NCI-H1417 (cell line): ENCODE measurements at places on chromosomes 1 and 21.

DNA sequence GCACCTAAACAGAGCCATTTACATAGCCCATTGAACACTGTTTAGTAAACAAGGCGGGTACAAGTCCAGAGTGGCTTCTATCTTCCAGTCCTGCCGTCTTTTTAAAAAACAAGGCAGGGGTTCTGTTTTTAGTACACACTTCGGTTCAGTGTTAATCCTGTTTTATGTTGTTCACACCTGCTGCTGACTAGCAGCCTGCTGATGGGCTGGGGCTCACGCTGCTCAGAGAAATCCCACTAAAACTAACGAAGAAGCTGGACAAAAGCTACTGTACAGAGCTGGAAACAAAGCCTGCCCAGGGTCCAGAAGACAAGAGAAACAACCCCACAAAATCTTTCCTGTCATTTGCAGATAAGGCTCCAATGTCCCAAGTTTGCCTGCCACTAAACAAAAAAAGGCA lies 13.2 kb downstream of the ESRRG start:
- no peak for DNase-seq

DNA sequence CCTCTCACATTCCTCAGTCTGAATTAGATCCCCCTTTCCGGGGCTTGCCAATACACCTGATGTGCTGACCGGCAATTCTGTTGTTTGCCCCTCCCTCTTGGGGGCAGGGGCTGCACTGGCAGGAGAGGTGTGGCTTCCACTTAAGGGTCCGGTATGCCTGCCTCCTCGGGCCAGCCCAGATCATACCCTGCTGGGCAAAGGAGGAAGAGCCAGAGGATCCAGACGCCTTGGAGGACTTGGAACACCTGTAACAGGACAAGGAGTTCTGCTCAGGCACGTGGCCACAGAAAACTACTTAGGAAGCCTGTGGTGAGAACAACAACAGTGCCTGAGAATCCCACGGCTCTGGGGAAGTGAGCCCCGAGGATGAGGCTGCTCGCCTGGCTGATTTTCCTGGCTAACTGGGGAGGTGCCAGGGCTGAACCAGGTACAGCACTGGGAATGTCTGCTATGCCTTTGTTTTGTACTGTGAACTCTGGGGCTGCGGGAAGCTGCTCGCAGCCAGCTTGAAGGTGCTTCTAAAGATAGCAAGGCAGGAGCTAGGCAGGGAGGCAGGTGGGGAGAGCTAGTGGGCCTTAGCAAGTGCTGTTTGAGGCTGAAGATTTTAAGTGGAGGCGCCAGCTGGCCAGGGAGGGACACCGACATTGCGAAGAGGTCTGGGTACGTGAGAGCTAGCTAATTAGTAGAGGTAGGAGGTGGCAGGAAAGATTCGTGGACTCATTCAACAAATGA lies at the start of gene SMPDL3B:
Gene SMPDL3B, plus strand, starts transcription at position 183 of the 732 bp plus-strand sequence. Its CDS starts 184 bp downstream, at position 367.
- DNase-seq: peak; percentile 63

DNA sequence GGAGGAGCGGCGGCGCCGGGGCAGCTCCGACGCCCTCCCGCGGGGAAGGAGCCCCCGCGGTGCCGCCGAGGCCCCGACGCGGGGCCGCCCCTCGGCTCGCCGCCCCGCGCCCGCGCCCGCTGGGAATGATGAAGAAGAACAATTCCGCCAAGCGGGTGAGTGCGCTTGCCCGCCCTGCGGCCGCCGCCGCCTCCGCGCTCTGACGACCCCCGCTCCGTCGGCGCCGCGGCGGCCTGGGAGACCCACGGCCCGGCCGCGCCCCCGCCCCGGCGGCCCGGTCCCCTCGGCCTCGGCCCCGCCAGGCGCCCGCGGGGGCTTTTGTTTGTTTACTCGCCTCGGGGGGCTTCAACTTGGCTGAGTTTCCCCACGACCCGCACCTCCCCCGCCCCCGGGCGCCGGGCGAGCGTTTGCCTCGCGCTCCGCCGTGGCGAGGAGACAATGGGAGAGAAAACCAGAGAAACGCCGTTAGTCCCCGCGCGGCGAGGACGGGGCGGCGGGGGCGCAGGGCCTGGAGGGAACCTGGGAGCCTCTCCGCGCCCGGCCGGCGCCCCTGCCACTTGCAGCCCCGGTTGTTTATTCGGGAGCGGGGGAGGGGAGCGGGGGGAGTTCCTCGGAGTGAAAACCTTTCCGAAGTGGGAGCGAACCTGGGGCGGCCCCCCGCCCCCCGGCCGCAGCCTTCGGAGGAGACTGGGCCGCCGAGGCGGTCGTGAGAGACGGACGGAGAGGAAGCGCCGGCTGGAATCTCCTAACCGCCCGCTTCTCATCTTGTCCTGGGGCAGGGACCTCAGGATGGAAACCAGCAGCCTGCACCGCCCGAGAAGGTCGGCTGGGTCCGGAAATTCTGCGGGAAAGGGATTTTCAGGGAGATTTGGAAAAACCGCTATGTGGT lies 661 bp downstream of the PLEKHO1 start:
- DNase-seq: peak; percentile 72

- DNase-seq: no peak
Measured at GRCh38 chr1:56535939-56536338, 43.4 kb downstream of the PLPP3 start.

- no peak for DNase-seq
Measured at GRCh38 chr1:159915571-159916241, 9.6 kb downstream of the TAGLN2 start.

DNA sequence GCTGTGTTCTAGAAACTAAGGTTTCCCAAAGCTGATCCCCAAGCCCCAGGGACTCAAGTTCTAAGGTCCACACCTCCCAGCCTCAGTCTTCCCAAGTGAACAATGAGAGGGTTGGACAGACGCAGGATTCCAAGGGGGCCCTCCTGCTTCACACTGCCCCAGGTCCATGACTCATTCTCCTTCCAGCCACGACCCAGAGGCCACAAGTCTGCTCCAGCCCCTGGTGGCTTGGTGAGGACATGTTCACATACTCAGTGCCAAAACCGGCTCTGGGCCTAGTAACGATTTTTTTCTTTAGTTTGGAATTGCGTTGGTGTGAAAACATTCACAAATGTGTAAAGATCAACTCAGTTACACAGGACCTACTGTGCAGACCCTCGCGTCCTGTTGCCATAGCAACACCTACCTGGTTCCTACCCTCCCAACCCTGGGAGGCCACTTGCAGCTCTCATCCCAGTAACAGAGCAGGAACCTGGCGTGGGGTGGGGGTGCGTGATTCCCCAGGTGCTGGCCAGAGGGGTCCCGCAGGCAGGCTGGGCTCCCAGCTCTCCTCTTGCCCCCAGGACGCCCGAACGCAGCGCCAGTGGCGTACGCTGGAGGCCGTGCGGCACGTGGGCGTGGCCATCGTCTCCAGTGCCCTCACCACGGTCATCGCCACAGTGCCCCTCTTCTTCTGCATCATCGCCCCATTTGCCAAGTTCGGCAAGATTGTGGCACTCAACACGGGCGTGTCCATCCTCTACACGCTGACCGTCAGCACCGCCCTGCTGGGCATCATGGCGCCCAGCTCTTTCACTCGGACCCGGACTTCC lies 57.0 kb downstream of the DISP3 start:
- DNase-seq: no peak

GRCh38 chr1:98502937-98503336 lies 158.6 kb upstream of the SNX7 start:
- no peak for DNase-seq

GRCh38 chr1:49106445-49106844 lies 329.8 kb upstream of the BEND5 start:
- DNase-seq: no peak

GRCh38 chr1:236895665-236896387 lies 100.7 kb downstream of the MTR start:
- no peak for DNase-seq

GRCh38 chr1:41641475-41641814 lies 157.0 kb upstream of the EDN2 start:
- DNase-seq: no peak

- peak; percentile 67 for DNase-seq
Measured at GRCh38 chr1:198156111-198156744, 570 bp upstream of the NEK7 start.

DNA sequence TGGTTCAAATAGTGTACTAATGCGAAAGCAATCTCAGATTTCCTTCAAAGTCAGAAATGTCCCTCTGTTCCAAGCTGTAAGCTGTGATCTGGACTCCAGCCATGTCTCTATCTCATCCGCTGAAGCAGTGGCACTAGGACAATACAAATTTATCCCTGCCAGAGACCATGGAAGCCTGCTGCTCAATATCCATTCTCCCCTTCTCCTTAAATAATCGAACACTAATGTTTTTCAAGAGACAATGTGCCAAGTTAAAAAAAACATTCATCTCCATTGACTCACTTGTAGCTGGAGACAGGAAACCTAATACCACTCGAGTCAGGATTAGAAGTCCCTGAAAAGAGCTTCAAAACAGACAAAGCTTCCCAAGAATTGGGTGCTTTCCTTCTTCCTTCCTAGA lies 38.5 kb upstream of the PGBD5 start:
- DNase-seq: peak; percentile 3

- DNase-seq: no peak
Measured at GRCh38 chr1:53895421-53895820, 1.4 kb downstream of the DIO1 start.

- DNase-seq: no peak
Measured at GRCh38 chr1:8419172-8419571, 101.3 kb downstream of the SLC45A1 start.

GRCh38 chr1:107870696-107871095 lies 94.3 kb downstream of the VAV3 start:
- DNase-seq: no peak

DNA sequence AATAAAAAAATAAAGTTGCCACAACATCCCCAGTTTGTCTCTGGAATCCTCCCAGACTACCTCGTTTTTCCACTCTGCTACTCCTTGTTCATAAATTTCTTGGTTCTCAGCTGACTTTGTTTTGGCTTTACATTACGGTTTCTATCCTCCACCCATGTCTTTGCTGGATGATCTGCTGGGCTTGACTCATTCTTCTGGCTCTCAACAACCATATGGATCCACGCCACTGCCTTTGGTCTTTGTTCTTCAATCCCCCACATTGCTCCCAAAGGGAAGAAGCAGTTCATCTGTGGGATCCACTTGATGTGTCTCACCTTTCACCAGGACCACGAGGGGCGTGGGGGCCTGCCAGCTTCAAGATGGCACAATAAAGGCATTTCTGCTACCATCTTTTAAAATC lies 67.1 kb upstream of the NBL1 start:
- no peak for DNase-seq

GRCh38 chr1:212860713-212861581 lies 2.9 kb downstream of the FLVCR1 start:
- DNase-seq: peak; percentile 12

- no peak for DNase-seq
Measured at GRCh38 chr1:69573911-69574310, 6.2 kb downstream of the LRRC7 start.

GRCh38 chr1:207361889-207362288 lies 40.4 kb downstream of the CD55 start:
- no peak for DNase-seq

DNA sequence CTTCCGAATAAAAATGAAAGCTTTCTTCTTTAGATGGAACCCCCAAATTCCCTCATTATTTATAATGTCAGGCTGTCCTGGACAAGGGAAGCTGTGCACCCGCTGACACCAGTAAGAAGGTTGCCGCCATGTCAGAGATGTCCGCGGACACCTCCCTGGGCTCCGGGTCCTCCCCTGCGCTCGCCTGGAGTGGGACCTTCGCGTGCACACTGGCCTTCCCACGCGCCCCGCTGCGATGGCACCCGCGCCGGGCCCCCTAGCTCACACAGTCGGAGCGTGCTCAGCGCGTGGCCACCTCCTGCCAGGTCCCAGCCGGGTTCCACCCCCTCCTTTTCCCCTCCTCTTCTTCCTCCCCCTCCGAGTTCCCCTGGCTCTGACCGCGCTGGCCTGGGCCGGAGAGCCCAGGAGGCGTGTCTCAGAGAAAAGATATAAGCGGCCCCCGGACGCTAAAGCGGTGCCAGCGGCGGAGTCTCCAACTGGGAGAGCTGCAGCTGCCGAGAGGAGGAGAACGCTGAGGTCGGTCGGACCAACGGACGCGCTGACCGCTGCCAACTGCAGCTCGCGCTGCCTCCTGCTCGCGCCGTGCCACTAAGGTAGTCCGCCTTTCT lies at the start of gene G0S2:
Gene G0S2, plus strand, starts transcription at position 456 of the 608 bp plus-strand sequence. CDS start 273 bp downstream, outside the sequence.
- no peak for DNase-seq

- DNase-seq: no peak
Measured at GRCh38 chr1:227268943-227269342, 49.3 kb downstream of the CDC42BPA start.

DNA sequence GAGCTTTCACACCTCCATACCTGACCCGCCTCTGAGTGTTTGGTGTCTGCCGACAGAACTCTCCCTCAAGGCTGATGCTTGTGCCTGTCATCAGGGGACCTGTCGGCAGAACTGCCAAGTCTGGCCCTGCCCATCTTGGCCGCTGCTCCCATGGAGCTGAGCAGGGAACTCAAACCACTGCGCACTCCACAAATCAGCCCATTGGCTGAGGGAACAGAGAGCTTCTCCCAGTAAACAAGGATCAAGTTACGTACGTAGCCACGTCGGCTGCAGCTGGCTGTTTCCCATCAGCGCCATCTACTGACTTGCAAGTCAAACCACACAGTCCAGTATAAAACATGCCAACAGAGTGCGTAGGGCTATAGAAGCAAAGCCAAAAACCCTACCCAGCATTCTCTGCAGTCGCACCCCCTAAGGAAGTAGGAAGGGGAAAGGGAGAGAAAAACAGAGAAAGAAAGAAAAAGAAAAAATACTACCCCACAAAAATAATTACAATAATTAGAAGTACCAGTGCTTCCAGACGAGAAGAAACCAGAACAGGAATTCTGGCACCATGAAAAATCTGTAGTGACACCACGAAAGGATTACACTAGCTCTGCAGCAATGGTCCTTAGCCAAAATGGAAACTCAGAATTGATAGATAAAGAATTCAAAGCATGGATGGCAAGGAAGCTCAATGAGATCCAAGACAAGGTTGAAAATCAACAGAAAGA lies 13.1 kb downstream of the KRTAP13-1 start:
- DNase-seq: peak; percentile 65
